ENCODE measurements at places on chromosomes 12 and 14.

DNA sequence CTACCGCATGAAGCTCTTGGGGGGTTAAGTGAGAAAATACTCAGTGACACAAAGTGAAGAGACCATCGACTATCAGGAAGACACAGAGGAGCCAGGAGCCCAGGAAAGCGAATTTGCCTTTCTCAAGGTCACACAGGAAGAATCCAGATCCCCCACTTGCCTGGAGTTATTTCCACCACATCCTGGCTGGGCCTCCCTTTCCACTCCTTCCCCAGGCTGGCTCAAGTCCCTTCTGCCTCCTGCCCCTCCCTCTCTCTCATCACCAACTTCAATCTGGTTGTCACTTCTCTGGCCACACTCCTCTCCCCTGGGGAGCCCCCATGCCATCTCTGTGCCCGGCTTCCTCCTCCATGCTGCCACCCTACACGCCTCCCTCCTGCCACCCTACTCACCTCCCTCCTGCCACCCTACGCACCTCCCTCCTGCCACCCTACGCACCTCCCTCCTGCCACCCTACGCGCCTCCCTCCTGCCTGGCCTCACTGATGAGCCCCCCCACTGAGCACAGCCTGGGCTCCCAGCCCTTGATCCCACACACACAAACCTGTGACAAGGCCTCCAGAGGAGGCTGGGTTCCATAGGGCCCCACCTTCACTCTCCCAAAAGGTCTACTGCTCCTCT is 6.3 kb downstream of the SCNN1A start:
- DNase-seq, result no peak

DNA sequence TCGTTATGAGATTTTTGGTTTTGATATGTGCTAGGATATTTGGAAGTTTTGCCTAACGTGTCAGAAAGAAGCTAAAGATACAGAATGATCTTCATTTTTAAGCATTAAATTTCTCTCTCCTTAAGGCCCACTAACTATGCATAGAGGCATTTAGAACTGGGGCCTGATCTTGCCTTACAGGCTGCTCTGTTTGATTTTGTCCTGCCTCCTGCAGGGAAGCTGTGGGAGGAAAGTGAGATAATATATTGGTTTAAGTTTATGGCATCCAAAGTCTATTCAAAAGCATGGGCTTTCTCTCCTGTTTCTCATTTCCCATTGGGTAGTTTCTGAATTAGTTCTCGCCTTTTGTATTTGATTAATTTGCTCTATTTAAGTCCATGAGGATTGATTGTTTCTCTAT is 250.3 kb upstream of the FBXO33 start:
- DNase-seq, result no peak

DNA sequence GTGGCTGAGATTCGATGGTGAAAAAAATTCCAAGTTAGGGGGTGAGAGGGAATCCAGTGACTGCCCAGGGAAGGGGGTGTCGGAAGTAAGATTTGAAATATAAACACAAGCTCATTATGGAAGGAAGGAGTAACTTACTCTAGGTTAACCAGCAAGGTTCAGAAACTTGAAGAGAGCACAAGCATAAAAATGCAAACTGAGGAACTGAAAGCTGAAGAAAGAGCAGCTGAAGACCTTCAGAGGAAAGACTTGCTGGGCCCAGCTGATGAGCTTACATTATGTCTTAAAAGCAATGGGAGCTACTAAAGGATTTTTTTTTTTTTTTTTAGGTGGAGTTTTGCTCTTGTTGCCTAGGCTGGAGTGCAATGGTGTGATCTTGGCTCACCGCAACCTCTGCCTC is 189.7 kb upstream of the GRIN2B start:
- DNase-seq, result no peak

- DNase-seq, result no peak
These were observed 19.4 kb downstream of the NAV3 start for GRCh38 chr12:77850129-77850528.

GRCh38 chr12:89779090-89779489 is 70.5 kb upstream of the ATP2B1 start:
- no peak for DNase-seq

- DNase-seq, result no peak
These were observed 10.0 kb upstream of the IL26 start for GRCh38 chr12:68235576-68235975.

- no peak for DNase-seq
These were observed 45.0 kb downstream of the LRTM2 start for GRCh38 chr12:1865284-1865866.

GRCh38 chr14:100309028-100309737 is 2.9 kb upstream of the SLC25A29 start:
- DNase-seq, result no peak

DNA sequence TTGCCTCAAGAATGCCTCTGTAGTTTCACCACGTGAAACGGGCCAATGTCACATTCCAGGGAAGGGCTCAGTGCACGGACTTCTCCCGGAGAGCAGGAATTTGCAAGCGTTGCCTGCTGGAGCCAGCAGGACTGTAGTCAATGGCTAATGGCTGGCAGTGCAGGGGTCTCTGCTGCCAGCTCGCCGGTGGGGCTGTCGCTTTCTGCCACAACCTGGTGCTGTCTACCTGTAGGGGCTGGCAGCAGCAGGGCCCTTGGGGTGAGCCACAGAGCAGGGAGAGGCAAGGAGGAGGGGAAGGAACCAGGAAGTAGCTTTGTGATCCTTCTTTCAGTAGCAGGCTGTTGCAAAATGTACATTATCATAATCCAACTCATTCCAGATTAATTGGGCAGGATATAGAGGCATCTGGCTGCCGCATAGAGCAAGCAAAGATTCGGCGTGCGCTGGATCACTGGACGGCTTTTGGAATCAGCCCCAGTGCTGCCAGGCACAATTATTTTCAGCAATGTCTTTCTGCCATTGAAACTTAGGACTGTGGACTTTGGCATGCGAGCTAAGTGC is 114.1 kb downstream of the PAPOLA start:
- DNase-seq, result no peak

DNA sequence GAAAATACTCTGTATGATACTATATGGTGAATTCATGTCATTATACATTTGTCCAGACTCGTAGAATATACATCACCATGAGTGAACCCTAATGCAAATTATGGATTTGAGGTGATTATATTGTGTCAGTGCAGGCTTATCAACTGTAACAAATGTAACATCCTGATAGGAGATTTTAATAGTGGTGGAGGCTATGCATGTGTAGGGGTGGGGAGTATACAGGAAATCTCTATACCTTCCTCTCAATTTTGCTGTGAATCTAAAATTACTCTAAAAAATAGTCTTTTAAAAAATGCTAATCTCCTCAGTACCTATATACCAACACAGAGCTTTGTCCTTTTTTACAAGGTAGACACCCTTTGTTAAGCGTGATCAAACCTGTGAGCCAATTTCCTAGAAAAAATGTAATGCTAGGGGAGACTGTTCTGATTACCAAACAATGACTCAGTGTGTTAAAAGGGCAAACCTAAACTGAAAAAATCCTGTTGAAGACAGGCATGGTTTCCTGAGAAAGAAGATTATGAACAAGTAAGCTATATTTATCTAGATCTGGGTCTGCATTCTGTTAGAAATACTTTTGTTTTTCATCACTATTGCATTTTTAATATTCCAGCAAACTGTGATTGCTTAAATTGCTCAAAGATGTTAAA is 170.9 kb downstream of the DUSP6 start:
- no peak for DNase-seq

- no peak for DNase-seq
These were observed 461.6 kb downstream of the MED13L start for GRCh38 chr12:115815924-115816323.

- no peak for DNase-seq
These were observed 3.3 kb upstream of the ATG101 start for GRCh38 chr12:52066346-52067080.

GRCh38 chr12:38995249-38995648 is 89.9 kb upstream of the CPNE8 start:
- DNase-seq, result no peak

DNA sequence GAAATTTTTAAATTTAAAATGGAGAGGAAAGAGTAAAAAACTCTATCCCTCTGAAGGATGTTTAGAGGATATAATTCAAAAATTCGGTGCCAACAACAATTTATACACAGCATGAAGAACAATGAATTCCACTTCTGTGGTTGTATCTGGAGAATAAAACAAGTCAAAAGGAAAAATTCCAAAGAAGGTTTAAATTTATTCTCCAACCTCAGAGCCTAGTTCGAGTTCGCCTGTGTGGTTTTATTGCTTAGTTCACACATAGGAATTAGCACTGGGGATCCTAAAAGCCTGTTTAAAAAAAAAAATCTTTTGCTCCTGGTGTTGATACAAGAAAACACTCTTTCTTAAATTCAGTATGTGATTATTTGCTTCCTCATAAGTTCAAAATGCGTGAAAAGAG is 79.2 kb downstream of the LLPH start:
- DNase-seq, result no peak

GRCh38 chr14:104689881-104690711 is 678 bp downstream of the INF2 start:
- DNase-seq, result no peak

- DNase-seq, result no peak
These were observed 41.4 kb downstream of the CLIP1 start for GRCh38 chr12:122381021-122381420.

DNA sequence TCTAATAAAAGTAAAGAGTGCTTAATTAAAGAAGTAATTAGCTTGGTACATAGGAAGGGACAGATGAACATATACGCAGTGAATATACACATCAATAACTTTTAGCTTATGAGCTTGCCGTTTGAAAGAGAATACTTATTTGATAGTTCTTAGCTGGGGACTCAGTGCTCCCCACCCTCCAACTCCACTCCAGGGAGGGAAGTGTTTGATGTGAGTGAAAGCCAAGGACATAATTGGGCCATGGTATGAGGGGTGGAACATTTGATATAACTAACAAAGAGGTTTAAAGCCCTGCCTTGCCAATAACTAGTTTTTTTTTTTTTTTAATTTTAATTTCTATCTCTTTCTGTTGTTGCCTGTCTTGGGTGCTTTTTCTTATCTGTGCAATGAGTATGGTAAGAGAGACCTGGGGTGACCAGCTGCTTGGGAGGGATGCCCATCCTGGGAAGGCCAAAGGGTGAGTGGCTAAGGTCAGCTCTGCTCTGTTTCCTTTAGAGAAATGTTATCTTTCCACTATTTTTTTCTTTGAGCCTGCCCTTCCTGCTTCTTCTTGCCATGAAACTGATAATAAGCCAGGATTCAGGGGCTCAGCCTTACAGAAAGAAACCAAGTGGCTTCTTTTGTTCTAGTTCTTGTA is 132.8 kb upstream of the CPSF6 start:
- DNase-seq, result no peak

DNA sequence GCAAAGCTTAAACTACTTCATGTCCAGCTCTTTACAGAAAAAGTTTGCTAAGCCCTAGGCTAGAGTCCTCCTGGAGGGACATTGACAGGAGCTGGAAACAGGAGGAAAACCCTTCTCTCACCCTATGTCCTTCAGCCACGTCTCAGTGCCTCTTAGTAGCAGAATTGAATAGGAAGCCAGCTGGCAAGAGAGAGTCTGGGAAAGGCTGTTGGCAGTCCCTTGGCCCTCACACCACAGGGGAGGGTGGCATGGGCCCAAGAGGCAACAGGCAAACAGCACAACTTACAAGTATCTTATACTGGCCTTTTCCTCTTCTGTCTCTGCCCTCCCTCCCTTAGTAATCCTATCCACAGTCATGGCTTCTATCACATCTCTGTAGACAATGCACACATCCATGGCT is 27.7 kb upstream of the DHRS2 start:
- DNase-seq, result no peak
